ENCODE measurements at places on chromosomes 16 and 17.

- no peak for DNase-seq
Measured at GRCh38 chr16:73739049-73739769, 557.4 kb upstream of the PSMD7 start.

DNA sequence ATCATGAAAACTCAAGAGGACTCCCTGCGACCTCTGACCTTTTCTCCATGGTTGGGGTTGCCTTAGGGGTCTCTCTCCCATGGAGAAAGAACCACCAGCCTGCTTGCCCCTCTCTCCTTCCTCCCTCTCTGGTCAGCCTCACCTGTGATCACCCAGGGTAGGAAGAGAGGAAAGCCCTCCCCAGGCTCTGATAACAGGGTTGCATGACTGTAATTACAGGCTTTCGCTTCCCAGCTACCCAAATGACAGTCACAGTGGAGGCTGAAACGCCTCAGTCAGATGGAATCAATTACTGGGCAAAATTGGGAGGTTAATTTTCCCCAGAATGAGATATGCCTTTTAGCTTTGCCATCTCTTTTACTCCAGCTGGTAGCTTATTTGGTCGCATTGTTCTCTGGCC, 265.8 kb upstream of the SOX9 start:
- DNase-seq, result no peak

DNA sequence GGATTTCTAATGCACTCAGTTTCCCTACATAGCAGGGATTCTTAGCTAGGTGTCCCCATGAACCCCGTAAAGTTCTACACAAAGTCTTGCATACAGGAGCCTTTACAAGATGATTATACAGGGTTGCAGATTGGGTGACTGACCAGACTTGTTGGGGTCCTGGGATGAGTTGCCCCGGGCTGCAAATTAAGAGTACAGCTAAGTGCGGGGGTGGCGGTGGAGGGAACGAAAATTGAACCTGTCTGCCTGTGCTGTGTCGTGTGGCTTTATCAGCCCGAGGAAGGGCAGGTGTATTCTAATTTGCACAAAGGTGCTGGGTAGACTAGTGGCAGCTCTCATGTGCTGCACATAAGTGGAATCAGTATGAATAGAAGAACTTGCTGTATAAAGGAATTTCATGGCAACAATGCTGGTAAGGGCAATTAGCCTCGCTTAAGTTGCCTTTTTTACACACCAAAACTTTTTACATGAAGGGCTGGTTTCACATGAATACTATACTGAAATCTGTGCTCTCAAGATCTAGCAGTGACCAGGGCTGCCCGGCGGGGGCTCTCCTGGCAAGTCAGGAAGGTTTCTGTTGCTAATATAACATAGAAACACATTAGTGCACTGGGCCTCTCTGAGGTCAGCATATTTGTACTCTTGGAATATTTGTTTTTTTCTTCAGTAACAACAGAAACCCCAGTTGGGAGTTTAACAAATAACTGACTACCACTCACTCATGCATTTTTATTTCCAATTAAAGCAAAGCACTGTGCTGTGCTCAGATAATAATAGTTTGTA, 50.7 kb downstream of the ADCY7 start:
- no peak for DNase-seq

GRCh38 chr16:50244140-50244503, 22.2 kb upstream of the ADCY7 start:
- no peak for DNase-seq

DNA sequence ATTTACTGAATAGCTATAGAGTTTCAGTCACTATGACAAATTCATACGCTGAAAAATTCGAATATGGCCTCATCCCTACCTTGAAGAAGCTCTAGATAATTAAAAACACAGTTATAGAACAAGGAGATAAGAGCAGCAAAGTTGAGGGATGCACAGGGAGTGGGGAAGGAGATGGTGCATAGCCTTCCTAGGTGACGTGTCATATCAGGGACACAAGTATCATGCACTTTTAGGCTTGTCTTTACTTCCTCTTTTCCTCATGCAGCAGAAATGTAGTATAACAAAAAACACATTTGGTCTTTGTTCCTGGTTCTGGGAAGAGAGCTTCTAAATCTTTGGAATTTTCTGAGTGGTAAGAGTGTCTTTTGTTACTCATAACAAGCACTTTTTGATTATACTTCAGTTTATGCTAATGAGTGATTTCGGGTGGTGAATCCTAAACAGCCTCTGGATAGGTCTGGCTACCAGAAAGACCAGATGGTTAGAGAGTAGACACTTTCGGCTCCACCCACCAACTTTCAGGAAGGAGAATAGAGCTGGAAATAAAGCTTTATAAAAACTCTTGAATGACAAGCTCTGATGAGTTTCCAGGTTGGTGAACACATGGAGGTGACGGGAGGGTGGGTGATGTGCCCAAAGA, 341.4 kb downstream of the UTP18 start:
- DNase-seq, result no peak

- DNase-seq, result no peak
Measured at GRCh38 chr17:50420419-50421112, 5.5 kb upstream of the ACSF2 start.

GRCh38 chr16:14199624-14200023, 128.5 kb downstream of the MRTFB start:
- no peak for DNase-seq

DNA sequence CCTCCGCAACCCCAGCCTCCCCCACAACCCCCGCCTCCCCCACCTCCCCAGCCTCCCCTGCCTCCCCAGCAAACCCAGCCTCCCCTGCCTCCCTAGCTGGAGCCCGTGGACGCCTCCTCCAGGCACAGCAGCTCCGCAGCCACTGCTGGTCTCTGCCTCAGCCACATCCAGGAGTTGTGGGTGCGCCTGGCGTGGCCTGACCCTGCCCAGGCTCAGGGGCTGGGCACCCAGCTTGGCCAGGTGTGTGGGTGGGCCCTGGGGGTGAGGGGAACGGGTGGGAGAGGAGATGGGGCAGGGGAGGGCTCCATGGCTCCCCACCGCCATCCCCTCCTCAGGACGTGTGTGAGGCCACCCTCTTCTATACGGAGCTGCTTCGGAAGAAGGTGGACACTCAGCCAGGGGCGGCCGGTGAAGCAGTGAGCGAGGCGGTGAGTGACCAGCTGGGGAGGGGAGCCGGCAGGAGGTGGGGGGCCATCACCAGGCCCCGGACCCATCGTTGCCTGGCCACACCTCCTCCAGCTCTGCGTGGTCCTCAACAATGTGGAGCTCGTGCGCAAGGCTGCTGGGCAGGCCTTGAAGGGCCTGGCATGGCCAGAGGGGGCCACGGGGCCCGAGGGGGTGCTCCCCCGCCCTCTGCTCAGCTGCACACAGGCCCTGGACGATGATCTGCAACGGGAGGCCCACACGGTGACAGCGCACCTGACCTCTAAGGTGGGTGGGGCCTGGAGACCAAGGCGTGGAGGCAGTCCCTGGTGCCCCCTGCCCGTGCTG, 5.8 kb downstream of the TSR3 start:
- DNase-seq, result no peak

- DNase-seq, result no peak
Measured at GRCh38 chr17:15267996-15268395, 2.9 kb upstream of the PMP22 start.

GRCh38 chr16:78823027-78823426, 723.6 kb downstream of the WWOX start:
- DNase-seq, result no peak

- no peak for DNase-seq
Measured at GRCh38 chr17:43879723-43880419, 27.5 kb downstream of the MPP2 start.

GRCh38 chr17:64061178-64061898, 40.9 kb upstream of the ICAM2 start:
- no peak for DNase-seq
